ENCODE measurements at places on chromosomes 11 and 22.

DNA sequence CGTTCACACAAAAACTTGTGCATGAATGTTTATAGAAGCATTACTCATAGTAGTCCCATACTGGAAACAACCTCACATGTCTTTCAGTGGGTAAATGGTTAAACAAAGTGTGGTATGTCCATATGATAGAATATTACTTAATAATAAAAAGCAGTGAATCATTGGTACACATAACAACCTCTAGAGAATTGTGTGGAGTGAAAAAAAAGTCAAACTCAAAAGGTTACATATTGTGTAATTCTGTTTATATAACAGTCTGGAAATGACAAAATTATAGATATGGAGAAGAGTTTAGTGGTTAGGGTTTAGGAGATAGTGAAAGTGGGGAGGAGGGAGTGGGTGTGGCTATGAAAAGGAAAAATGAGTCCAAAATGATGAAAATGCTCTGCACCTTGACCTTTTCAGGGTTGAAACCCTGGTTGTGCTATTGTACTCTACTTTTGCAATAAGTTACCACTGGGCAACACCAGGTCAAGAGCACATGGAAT is 243.4 kb upstream of the DDI1 start:
- peak; percentile 93 for DNase-seq

- no peak for DNase-seq
Measured at GRCh38 chr11:133191931-133192330, 340.4 kb downstream of the OPCML start.

GRCh38 chr11:133576351-133576750 is 44.0 kb upstream of the OPCML start:
- DNase-seq: no peak

DNA sequence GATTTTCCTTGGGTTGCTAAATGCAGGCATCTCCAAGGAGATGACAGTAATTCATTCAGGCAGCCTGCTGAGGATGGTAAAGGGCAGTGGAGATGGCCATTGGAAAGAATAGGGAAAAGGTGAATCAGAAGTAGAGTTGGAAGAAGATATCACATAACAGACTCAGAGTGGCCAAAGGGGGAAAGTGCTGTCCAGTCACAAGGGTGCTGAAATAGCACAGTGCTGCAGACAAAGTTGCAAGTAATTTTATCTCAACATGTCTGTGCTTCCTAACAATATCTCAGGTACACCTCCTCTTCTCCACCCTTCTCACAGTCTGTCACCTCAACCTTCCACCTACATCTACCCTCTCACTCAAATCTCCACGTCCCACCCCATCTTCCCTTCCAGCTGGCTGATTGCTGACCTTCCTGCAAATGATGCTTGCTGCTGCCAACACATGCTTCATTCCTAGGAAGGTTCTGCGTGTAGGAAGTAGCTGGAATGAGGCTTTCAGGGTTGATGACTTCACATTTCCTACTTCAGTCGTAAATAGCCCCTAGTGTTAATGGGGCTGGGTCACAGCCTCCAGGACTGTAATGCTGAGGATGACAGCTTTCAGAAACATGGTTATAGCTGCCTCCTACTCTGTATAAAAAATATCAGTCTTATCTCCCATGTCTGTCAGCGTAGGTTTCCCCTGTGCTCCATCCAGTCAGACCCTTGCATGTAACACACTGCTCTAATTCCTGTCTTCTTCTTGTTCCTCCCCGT is 123.9 kb downstream of the CTNND1 start:
- DNase-seq: peak; percentile 31

GRCh38 chr11:114209343-114209742 is 86.9 kb upstream of the NNMT start:
- DNase-seq: no peak

Measured in iris pigment epithelial cell (primary cell).